GM03348 (cell line): ENCODE measurements at places on chromosomes 13 and 19.

DNA sequence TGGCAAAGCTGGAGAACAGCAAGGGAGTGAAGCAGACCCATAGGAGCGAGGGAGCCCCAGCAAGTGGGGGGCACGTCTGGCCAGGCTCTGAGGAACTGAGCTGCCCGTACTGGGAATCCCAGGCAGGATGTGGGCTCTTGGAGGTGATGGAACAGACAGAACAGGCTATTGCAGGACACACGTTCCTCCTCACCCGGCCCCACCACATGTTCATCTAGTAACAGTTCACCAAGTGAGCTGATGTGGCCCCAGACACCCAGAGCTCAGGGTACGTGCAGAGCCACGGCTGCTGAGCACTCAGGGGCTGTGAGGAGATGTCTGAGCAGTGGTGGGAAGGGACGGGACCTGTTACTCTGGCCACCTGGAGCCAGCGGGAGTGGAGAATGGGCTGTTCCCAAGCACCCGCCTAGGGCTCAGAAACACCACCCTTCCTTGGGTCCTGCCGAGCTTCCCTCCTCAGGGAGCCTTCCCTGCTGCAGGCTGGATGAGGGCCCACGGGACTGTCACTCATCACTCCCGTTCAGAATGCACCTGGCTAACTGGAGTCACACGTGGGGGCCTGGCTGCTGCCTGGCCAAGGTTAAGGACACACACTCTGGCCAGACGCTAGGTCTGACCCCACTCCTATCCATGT, 18.4 kb downstream of the ELL start:
- no peak for DNase-seq

DNA sequence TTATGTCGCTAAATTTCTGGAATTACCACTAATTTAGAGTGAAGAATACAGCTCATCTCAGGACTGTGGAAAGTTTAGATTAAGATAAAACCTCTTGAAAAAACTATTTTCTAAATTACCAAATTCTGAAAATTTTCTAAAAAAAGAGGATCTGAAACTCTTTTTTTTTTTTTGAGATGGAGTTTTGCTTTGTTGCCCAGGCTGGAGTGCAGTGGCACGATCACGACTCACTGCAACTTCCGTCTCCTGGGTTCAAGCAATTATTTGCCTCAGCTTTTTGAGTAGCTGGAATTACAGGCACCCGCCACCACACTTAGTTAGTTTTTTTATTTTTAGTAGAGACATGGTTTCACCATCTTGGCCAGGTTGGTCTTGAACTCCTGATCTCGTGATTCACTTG, 16.6 kb upstream of the ZNF253 start:
- no peak for DNase-seq

- DNase-seq: no peak
Measured at GRCh38 chr13:74892096-74892495, 589.9 kb downstream of the TBC1D4 start.

DNA sequence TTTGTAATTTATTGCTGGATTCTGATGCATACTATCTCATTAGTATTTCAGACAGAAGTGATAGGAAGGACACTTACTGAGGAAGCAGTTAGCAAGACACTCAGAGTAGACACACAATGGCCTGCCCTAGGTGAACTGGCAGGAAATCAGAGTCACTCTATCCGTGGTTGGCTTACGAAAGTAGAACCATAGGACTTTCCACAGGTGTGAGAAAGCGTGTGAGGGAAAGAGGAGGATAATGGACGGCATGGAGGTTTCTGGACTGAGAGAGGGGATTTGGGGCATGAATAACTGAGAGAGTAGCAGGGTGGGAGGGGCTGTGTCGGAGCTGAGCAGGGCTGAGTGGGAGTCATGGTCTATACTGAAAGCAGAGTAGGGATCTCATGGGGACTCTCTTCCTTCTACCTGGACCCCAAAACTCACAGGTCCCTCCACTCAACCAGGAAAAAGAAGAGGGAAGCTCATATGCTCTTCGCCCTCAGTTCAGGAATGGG, 18.7 kb upstream of the EID2 start:
- DNase-seq: no peak

DNA sequence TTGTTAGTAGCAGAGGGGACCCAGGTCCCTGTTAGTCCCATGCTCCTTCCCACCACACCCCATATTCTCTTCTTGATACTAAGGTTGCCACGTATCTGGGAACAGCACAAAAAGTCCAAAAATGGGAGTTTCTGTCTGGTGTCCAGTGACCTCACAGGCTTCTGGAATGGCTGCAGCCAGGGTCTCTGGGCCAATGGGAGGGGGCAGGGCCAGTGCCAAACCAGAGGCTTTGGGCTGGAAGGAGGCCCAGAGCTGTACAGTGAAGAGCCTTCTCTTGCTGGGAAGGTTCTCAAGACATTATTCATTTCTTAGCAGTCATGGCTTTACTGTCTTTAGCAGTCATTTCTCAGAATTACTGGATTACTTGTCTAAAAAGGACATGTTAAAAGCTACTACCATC, 119.2 kb downstream of the FRY start:
- DNase-seq: peak; percentile 82

GRCh38 chr13:44124352-44124751, 244.6 kb downstream of the LACC1 start:
- DNase-seq: no peak

- no peak for DNase-seq
Measured at GRCh38 chr13:48594096-48594815, 59.5 kb upstream of the CYSLTR2 start.

- no peak for DNase-seq
Measured at GRCh38 chr13:40333226-40333625, 333.2 kb downstream of the FOXO1 start.

DNA sequence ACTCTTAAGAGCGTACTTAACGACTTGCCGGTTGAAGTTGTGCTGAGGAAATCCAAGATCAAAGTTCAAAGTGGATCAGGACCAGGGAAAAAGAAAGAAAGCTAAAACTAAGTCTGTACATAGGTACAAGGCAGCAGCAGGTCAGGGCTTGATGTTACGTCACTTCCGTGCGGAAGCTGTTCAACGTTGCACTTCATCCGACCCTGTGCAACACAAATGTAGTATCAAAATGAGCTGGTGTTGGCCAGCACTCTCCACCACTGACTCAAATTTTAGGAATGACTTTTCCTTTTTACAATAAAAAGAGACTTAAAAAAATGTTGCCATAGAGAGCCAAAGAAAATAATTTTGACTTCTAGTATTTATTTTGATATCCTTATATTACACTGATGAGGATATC, 1315.4 kb downstream of the EFNB2 start:
- no peak for DNase-seq

DNA sequence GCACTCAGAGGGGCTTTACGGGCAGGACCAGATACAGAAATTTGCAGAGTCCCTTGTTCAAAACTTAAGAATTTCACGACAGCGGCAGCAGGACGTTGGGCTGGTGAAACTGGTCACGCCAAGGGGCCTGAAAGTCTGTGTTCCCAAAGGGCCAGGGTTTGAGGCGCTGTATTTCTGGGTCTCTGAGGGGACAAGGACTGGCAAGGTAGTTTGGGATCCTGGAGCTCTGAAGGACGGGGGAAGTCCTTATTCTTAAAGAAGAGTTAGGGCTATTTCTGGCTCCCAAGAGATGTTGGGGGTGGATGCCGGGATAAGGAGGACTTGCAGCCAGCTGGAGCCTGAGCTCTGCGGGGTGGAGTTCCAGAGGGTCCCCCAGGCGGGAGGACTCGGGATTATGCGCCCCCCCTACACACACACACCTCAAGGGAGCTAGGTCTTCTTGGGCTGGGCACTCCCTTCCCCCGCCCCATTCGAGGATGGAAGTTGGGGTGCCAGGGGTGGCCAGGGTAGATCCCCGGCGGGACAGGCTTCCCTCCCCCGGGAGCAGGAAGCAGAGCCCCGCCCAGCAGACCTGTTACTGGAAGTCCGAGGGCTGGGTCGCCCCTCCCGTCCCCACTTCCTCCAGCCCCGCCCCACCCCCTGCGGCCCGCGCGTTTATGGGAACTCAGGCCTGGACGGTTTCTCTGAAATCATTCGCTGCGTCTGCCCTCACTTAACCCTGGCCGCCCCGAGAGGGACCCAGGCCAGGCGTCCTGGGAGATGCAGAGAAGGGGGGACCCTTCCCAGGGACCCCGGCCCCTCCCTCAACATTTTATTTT, 5.6 kb downstream of the BCL3 start:
- peak; percentile 92 for DNase-seq

- no peak for DNase-seq
Measured at GRCh38 chr19:43806848-43807247, 4.6 kb upstream of the LYPD5 start.

- no peak for DNase-seq
Measured at GRCh38 chr19:5109560-5109959, 140.6 kb downstream of the KDM4B start.

GRCh38 chr13:112260108-112261055, 115.8 kb upstream of the SPACA7 start:
- peak; percentile 1 for DNase-seq

- no peak for DNase-seq
Measured at GRCh38 chr13:50919277-50919676, 9.7 kb downstream of the RNASEH2B start.

GRCh38 chr13:43785261-43785649, 1.5 kb downstream of the ENOX1 start:
- DNase-seq: no peak

GRCh38 chr19:56927791-56928207, 87.3 kb upstream of the PEG3 start:
- DNase-seq: no peak

GRCh38 chr13:98792321-98792720, 39.8 kb upstream of the SLC15A1 start:
- DNase-seq: no peak

- DNase-seq: peak; percentile 89
Measured at GRCh38 chr19:38389101-38389925, 816 bp downstream of the SPRED3 start.

GRCh38 chr13:76735641-76736040, 150.6 kb downstream of the KCTD12 start:
- DNase-seq: no peak

DNA sequence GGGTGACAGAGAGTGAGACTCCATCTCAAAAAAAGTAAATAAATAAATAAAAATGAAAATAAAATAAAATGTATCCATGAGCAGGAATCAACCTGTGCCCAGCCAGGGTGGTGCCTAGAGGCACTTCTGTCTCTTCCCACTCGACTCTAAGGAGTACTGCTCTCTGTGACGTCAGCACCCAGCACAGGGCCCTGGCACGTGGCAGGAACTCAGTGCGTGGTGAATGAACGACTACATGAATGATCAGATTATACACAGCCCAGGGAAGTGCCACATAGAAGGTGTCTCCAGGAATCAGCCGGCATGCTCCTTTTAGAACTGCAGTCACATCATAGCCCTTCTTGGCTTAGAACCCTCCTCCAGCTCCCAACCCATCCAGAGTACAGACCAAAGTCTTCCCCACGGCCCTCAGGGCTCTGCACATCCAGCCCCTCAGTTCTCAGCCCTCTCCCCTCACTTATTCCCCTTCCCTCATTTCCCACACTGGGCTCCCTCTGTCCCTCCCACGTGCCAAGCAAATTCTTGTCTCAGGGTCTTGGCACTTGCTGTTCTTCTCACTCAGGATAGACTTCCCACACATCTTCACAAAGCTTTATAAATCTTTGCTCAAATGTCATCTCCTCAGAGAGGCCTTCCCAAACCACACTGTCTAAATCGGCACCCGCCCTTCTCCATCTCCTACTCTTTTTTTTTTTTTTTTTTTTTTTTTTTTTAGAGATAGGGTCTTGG, 4.2 kb downstream of the CLIP3 start:
- DNase-seq: no peak

DNA sequence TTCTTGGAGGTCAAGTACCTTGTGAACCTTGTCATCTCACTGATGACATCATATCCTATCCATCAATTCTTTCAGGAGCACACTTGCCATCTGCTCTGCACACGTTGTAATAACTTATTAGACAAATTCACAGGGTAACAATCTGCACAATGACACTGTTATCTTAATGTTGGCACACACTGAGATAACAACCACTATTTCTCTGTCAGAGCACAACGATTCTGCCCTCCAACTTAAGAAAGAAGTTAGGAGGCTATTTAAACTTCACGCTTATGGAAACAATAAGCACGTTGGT, 351.3 kb downstream of the DACH1 start:
- no peak for DNase-seq

GRCh38 chr19:39270036-39270871, 2.1 kb downstream of the IFNL2 start:
- no peak for DNase-seq

DNA sequence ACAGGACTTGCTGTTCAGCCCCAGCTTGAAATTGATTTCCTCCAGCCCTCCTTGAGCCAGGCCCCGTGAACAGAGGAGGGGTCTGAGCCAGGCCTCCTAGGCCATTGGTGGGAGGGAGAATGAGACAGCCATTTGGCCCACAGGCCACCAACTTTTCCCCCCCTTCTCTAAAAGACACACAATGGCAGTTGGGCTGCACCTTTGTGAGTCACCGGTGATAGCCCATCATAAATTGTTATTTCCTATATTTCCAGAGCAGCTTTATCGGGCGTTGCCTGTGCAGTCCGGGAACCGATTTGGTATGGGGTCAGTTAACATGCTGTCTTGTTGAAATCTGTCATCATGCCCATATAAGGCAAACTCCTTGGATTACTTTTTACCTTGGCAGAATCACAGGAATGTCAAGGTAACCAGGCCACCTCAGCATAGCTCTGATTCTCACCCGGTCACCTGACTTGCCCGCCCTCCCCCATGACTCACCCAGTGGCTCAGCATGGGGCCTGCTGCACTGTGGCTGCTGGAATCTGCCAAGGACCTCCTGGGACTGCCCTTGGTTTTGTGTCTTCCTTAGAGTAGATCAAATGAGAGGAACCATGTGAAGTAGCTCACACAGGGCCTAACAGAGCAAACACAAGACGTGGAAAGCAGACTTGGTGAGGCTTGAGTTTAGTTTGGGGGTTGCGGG, 36.1 kb downstream of the ACTN4 start:
- peak; percentile 74 for DNase-seq

- no peak for DNase-seq
Measured at GRCh38 chr19:29492769-29493168, 33.0 kb upstream of the VSTM2B start.

DNA sequence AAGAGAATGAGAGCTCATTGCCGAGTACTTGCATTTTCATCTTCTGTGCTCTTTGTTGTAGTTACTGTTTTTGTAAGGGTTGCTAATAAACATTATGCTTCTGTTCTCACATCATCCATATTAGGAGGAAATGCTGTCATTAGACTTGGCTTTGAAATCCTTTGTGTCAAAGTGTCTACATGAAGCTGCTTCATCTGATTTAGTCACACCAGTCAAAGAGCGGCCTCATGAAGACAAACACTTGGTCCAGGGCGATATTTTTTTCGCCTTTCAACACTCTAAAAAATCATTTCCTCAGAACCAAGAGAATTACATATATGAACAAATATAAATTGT, 105.0 kb downstream of the SPRY2 start:
- DNase-seq: no peak

DNA sequence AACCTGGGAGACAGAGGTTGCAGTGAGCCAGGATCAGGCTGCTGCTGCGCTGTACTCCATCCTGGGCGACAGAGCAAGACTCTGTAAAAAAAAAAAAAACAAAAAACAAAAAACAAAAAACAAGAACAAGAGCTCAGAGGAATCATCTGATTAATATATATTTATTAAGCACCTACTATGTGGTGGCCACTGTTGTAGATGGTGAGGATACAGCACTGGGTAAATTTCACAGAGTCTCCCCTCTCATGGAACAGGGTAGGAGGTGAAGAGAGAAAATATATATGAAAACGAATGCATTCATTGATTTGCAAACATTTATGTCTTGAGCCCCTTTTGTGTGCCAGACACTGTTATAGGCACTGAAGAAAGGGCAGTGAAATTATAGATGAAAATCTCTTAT, 5.9 kb upstream of the SERTAD1 start:
- DNase-seq: no peak

- DNase-seq: no peak
Measured at GRCh38 chr13:21372530-21372929, 86.6 kb downstream of the ZDHHC20 start.
